ENCODE measurements at places on chromosomes 5 and 9. TPM values are rescaled to one million over a fixed set of nuclear protein-coding genes. Genes with fewer than 3 reads are reported as not detected.

DNA sequence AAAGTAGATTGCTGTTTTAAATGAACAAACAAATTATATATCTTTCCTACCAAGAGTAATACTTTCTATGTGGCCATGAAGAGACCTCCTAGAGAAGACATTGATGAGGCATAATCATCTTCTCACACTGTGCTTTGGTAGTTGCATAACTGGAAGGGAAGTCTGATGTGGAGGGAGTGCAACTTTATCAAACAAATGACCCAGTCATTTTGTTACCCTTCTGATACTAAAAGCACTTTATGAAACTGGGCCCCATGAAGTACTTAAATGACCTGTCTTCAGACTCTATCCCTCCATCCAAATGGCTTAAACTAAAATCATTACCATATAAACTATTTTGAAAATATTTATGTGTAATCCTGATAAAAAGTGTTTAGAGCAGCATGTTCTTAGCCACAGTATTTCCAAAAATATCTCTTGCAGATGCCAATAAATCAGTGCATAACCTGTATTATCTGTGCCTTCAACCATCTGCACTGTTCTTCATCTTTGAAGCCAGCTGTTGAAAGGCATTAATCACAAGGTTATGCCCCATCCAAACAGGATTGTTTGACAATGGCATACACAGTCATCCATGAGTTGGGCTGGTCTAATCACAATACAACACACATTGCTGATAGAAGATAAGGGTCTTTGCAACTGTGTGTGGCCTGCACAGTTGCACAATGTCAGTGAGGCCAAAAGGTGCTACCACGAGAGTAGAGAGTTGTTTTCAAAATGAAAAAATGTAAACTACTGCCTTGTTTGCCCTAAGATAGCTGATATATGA lies 31.9 kb upstream of the MIER3 start:
- DNase-seq: no peak

GRCh38 chr9:135242406-135242805 lies 154.9 kb downstream of the OLFM1 start:
- no peak for DNase-seq

- DNase-seq: no peak
Observed at GRCh38 chr9:124385623-124386022, 29.6 kb downstream of the PSMB7 start.

The SPINK7 gene
- total RNA-seq: not detected

GRCh38 chr5:78819166-78819565 lies 165.9 kb downstream of the ARSB start:
- DNase-seq: no peak

The RPL7A gene
- total RNA-seq: 2,501 TPM

The CCDC192 gene
- 1.2 TPM for total RNA-seq

DNA sequence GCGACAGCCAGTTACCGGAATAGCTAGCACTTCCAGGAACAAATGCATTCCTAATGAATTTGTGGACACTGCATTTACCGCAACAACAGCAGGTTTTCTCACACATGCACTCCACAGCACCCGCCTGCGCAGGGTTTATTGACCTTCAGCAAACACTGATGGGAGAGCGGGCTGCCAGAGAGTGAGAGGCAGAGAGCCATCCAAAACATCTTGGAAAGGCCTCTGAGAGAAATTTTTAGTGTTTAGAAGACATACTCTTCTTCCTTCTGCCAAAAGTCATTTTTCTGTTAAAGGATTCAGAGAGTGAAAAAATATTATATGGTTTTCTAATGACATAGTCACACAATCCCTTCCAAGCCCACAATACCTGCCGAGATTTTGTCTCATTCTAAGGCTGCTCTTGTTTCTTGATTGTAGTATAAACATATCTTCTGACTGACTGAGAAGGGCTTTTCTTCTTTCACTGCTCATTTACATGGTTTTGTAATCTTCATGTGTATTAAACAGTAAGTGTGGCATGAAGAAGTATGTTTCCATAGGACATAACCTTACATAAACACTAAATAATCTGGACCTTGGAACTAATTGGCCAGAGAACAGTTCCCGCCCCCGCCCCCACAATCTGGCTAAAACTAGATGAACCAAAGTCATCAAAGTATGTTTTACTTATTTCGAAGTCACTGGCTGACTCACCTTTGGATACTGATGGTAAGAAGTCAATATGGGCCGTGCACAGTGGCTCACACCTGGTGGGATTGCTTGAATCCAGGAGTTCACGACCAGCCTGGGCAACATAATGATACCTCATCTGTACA lies 432.5 kb upstream of the MEF2C start:
- DNase-seq: no peak

GRCh38 chr9:134032456-134033222 lies 7.4 kb downstream of the BRD3OS start:
- no peak for DNase-seq

DNA sequence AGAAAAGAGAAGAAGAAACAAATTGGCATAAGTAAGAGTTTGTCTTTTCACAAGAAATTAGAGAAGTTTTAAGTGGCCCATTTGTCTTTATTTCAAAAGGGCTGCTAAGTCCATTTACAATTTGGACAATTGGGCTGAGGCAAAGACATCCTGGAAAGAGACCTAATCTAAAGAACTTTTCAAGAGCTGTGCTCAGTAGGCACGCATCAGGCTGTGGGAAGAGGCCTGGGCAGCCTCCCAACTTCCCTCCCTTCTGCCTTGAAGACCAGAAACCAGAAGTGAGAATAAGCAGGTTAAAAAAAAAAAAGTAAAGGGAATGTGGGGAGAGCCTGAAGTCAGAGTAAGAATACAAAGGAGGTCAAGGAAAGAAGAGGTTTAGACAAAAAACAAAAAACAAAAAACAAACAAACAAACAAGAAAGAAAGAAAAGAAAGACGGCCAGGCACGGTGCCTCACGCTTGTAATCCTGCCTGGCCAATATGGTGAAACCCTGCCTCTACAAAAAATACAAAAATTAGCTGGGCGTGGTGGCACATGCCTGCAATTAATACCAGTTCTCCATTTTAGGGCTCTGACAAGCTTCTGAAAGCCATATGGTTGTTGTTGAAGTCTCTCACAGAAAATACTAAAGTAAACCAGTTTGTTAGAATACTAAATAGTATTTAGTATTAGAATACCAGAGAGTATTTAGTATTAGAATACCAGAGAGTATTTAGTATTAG lies 48.0 kb upstream of the CEP78 start:
- no peak for DNase-seq

GRCh38 chr5:149719666-149720065 lies 10.4 kb upstream of the PPARGC1B start:
- peak; percentile 73 for DNase-seq

GRCh38 chr5:8341406-8341805 lies 472.5 kb downstream of the MTRR start:
- DNase-seq: no peak

- no peak for DNase-seq
Observed at GRCh38 chr9:128204858-128205257, 1.7 kb downstream of the DNM1 start.

- DNase-seq: no peak
Observed at GRCh38 chr9:36169708-36170107, 520 bp downstream of the CCIN start.

The DBH gene
- total RNA-seq: not detected

The PIP5K1B gene
- total RNA-seq: 13.8 TPM

The ITGA2 gene
- 40.5 TPM for total RNA-seq

The MARCOL gene
- total RNA-seq: not detected

GRCh38 chr5:58143727-58144126 lies 316.2 kb downstream of the PLK2 start:
- no peak for DNase-seq

DNA sequence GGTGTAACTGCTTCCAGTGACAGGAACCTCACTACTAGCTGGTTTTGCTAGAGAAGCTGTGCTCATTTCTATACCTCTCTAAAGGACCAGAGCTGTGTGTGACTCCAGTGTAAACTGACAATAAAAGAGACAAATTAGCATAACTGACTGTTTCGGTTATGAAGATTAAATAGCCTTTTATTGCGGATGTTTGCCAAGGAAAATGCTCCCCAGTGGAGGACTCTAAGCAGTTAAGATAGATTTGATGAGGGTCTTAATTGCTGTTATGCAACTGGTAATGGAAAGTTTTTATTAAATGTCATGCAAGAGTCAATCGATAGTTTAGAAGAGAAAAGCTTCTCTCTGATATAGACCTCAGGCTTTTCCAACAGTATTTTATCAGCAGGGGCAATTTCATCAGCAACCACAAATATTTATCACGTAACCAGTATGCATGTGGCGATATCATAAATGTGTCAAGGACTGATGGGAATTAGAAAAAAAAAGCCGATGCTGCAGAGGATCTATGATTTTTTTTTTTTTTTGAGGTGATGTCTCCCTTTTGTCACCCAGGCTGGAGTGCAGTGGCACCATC lies 275.2 kb upstream of the DMAC1 start:
- no peak for DNase-seq

DNA sequence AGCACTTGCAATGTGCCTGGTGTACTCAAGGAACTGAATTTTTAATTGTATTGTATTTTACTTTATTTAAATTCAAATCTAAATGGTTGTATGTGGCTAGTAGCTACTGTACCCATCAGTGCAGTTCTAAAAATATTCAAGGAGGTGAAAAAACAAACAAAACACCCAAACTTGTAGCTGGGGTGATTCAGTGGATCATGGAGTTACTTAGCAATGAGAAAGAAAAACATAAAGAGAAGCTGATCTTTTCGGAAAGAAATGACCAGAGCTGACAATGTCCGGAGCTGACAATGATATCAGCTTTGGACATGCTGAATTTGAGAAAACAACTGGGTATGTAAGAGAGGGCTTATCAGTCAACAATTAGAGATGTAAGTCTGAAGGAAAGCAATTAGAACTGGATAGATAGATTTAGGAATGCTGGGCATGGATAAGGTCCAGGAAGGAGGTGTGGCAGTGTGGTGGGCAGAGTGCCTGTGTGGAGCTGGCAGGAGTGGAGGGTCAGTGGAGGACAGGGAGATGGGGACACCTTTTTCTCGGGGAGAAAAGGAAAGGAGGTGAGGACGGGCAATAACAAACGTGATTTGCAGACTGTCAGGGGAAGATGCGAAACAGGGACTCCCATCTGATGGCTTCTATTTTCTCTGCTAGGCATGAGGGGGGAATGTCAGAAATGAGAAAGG lies 113.2 kb downstream of the DCP2 start:
- DNase-seq: peak; percentile 34

- DNase-seq: no peak
Observed at GRCh38 chr9:87859137-87859536, 23.5 kb upstream of the SPATA31E1 start.

DNA sequence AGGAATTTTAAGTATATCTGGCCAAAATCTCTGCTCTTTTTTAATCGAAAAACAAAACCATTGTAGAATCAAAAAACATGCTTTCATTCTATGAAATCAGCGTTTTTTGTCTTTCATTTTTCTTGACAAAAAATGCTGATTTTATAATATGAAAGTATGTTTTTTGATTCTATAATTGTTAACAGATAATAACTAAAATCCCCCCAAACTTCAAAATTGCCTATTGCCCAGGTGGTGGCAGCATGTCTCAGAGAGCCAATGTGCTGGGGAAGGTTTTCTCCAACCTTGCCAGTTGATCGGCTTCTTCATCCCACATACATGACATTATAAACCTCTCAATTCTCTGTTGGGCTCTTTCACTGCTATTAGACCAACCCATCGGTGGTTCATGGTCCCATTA lies 5.1 kb upstream of the SMIM15 start:
- DNase-seq: no peak

GRCh38 chr5:18798058-18798457 lies 1163.8 kb downstream of the TAF11L14 start:
- DNase-seq: no peak

- no peak for DNase-seq
Observed at GRCh38 chr5:88659529-88660263, 223.3 kb downstream of the MEF2C start.

- no peak for DNase-seq
Observed at GRCh38 chr5:135192351-135192750, 158.3 kb upstream of the PITX1 start.

- DNase-seq: peak; percentile 74
Observed at GRCh38 chr9:69122082-69122548, 52.0 kb upstream of the TJP2 start.

The LCN2 gene
- 143 TPM for total RNA-seq

The ZDHHC11B gene
- 15.6 TPM for total RNA-seq

DNA sequence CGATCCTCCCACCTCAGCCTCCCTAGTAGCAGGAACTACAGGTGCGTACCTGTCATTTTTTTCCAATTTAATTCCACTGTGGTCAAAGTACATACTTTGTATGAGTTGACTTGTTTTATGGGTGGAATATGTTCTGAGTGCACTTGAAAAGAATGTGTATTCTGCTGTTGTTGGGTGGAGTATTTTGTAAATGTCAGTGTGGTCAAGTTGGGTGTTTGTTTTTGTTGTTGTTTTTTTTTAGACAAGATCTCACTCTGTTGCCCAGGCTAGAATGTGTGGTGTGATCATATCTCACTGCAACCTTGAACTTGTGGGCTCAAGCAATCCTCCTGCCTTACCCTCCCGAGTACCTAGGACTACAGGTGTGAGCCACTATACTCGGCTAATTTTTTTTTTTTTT lies 17.9 kb downstream of the SLC25A25 start:
- no peak for DNase-seq

The CYLC2 gene
- not detected for total RNA-seq

The EXD3 gene
- 43.0 TPM for total RNA-seq

DNA sequence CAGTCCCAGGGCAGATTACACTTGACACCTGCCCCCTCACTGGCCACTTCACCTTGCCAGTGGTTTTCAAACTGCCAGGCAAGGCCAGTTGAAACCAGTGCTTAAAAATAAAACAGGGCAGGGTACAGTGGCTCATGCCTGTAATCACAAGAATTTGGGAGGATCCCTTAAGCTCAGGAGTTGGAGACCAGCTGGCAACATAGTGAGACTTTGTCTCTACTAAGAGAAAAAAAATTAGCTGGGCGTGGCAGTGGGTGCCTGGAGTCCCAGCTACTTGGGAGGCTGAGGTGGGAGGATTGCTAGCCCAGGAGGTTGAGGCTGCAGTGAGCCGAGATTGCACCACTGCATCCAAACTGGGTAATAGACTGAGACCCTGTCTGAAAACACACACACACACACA lies 58.1 kb downstream of the ROPN1L start:
- no peak for DNase-seq

DNA sequence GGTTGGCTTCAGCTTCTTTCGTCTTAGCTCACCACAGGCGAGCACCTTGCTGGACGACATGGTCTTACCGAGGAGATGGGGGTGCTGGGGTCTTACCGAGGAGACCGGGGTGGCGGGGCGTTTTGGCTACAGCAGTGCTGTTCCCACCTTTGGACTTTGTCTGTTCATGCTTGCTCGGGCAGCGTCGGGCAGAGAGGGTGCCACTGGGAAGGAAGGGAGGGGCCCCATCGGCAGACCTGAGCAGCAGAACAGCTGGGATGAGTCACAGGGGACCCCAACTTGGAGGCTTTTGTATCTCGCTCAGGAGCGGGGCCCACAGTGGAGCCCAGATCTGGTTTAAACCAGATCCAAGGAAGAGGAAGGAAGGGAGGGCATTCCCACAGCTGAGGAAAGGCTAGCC lies 106.0 kb upstream of the CACNA1B start:
- no peak for DNase-seq

GRCh38 chr5:91038180-91038808 lies 344.8 kb downstream of the ARRDC3 start:
- DNase-seq: no peak

- no peak for DNase-seq
Observed at GRCh38 chr9:82126256-82126655, 137.7 kb downstream of the SPATA31D1 start.

- DNase-seq: no peak
Observed at GRCh38 chr9:97860451-97861147, 7.6 kb downstream of the FOXE1 start.
